ENCODE measurements at places on chromosomes 7 and 10.

GRCh38 chr7:159145490-159145855 lies 806 bp upstream of the VIPR2 start:
- DNase-seq, result no peak

DNA sequence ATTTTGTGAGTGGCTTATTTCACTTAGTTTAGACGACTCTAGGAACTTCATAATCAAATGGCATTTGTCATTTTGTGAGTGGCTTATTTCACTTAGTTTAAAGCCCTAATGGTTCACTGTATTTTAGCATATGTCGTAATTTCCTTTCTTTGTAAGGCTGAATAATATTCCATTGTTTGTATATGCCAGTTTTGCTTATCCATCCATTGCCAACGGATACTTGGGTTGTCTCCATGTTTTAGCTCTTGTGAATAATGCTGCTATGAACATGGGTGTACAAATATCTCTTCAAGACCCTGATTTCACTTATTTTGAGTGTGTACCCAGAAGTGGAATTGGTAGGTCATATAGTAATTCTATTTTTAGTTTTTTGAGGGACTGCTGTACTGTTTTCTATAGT lies 31.8 kb downstream of the DOCK1 start:
- DNase-seq, result no peak

- no peak for DNase-seq
Observed at GRCh38 chr7:104328296-104328969, at the start of gene LHFPL3. Gene LHFPL3, plus strand, starts transcription at chr7:104328603.

GRCh38 chr7:44703921-44704320 lies 44.7 kb upstream of the ZMIZ2 start:
- no peak for DNase-seq

- no peak for DNase-seq
Observed at GRCh38 chr10:68327889-68328786, 3.7 kb upstream of the HNRNPH3 start.

DNA sequence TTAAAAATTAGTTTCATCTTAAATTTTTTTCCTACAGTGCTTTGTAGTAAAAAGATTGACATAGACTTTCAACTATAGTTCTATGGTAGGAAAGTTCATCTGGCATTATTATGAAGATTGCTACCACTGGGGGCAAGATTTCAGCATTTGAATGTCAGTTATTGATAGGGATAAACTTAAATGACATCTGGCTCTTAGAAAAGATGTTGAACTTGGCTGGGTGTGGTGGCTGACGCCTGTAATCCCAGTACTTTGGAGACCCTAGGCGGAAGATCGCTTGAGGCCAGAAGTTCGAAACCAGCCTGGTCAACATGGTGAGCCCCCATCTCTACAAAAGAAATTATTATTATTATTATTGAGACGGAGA lies 1.4 kb upstream of the TRA2A start:
- no peak for DNase-seq

DNA sequence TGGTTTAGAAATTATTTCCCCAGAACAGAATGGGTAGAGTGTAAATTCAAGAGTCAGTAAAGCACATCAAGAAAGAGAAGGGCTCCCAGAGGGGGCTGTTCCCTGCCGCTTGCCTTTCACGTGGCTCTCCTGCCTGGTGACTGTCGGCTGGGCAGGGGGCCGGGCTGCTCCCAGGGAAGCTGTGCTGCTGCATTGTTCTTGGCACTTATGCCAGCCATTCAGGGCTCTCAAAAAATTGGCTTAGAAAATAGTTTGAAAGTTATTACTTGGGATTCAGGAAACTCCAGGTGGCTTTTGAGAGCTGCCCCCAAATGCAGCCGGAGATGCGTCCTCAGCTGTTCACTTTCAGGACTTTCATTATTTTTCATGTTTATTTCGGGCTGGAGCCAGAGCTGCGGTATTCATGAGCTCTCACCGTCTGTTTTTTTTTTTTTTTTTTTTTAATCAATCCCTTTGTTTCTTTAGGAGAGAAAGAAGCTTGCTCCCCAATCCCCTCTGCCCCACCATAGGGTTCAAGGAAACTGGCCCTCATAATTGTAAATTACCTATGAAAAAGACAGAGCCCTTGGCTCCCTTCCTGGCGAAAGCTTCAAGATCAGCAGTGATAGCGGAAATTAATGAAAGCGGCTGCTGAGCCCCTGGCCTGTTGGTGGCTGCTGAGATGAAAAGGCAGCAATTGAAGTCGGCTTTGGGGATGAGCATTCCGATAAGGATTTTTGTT lies 94.1 kb downstream of the SORCS3 start:
- no peak for DNase-seq

- DNase-seq, result no peak
Observed at GRCh38 chr10:102994531-102995295, 76.6 kb downstream of the CNNM2 start.

DNA sequence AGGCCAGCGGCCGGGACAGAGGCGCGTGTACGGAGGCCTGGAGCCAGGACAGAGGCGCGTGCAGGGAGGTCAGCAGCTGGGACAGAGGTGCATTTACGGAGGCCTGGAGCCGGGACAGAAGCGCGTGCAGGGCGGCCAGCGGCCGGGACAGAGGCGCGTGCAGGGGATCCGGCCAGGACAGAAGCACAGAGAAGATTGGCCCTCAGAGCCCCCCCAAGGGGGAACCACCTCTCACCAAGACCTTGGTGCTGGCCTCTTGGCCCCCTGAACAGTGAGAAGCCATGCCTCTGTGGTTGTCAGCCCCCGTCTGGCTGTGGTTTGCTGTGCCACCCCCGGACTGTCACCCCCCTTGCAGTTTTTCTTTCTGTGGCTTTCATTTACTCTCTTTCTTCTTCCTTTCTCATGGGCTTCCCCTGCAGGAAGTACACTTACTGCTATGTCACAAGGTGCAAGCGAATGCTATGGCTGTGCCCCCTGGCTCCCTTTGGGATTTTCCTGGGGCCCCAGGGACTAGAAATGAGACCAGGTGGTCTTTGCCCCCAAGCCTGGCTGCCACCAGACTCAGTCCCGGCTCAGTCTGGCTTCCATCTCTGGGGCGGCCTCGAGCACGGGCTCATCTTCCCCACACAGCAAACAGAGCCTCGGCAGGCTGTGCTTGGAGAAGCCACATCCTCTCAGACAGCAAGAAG lies 41.1 kb downstream of the INSIG1 start:
- peak; percentile 33 for DNase-seq

DNA sequence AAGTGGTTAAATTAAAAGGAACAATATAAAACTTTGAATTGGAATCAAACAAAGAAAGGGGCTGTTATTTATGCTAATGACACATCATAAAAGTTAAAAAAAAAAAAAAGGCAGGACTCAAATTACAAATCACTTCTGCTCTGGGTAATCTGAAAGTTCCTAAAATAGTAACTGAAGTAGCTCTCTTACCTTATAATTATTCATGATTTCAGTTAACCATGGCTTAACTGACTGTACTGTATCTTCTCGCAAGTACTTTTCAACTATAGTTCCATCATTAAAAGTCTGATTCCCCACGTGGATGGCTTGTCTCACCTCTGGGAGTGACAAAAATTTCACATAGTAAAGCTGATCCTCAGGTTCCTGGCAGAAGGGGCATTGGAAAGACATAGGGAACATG lies 82.5 kb downstream of the CPVL start:
- DNase-seq, result no peak

DNA sequence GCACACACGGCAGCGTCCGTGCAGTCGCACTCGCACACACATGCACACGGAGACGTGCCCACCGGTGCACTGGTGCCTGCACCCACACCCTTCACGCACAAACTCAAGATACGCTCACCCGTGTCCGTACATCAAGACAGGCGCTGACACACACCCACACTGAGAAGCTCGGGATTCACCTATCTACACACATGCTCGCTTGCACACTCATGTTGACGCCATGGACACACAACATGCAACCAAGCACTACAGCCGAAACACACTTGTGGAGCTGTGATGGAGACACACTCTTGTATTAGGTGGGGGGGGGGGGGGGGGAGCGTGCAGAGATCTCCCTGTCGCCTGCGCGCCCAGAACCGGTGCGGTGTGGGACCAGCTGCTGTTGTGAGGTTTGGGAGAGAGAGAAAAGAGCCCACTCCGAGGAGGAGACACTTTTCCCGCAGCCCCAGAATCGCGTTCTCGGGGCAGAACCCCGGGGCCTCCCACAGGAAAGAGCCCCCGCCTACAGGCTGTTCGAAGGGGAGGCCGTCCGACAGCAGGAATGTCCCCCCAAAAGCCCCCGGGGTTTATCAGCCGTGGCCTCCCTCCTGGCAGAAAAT lies 605 bp upstream of the NFKB2 start:
- DNase-seq, result peak; percentile 55

- no peak for DNase-seq
Observed at GRCh38 chr7:82617156-82617555, 173.6 kb upstream of the CACNA2D1 start.

GRCh38 chr10:27636816-27637215 lies 108.8 kb downstream of the MKX start:
- no peak for DNase-seq

DNA sequence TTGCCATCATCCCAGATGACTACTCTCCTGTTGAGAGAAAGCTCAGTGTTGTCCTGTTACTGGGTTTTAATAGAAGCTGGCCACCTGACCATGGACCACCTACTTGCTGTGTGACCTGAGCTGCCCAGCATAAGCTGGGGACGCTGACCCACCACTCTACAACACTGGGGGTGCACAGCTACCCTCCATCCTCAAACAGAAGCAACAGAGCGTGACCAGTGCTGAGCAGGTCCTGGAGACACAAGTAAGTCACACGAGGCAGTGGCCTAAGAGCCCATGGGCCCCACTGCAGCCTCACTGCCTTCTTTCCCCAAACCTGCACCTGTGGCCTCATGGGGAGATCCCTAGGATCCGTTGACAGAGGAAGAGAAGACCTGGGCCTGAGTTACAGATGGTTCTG lies 198.6 kb upstream of the ADARB2 start:
- no peak for DNase-seq

DNA sequence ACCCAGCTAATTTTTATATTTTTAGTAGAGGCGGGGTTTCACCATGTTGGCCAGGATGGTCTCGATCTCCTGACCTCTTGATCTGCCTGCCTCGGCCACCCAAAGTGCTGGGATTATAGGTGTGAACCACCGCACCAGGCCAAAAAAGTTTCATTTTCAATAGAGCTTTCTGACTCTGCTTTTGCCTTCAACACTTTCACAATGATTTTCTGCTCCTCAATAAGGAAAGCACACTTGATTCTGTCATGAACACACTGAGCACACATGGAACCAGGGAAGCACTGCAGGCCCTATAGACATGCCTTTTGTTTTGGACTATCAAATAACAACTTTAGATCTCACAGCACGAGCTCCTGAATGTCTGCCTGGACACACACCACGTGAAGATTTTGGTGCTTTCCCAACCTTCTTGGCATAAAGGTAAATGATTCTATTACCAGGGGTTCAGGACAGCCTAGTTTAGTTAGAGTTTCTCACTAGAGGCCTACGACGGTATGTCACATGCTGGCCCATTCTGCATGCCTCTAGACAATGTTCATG lies 8.0 kb downstream of the RRP12 start:
- DNase-seq, result no peak

DNA sequence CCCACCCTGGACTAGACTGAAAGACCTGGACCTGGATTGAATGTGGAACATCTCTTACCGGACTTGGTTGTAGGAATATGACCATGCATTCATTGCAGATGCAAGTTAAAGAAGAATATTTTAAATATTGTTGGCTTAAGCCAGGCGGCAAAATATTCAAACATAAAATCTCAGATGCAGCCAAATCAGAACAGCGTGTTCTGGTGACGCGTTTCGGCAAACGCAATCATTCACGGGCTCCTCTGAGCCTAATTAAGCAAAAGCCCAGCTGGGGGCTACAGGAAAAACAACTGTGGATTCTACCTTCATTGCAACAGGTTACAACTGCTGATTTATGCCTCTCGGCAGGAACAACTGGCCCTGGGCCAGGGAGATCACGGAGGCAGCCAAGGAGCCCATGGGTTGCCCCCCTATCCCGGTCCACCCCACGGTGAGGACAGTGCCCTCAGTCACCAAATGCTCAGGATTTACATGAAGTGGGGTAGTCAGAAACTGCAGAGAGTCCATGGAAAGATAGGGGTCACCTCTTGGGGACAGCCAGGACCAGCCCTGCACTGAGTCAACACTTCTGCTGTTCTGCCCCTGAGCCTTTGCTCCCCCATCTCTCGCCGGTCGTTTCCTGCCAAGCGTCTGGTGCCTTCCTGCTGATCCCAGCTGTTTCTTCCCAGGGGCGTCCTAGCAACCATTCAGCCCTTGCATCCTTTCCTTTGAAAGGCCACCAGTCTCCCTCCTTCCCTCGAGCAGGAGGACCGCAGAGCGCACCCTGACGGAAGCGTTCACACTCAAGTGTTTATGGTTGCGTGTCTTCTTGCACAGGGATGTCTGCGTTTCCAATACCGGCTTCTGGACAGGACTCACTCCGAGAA lies 64.4 kb upstream of the SFMBT2 start:
- no peak for DNase-seq

- no peak for DNase-seq
Observed at GRCh38 chr7:24134535-24134934, 149.5 kb upstream of the NPY start.

- no peak for DNase-seq
Observed at GRCh38 chr7:29302666-29303395, 108.3 kb downstream of the CHN2 start.
